ENCODE measurements at places on chromosomes 13 and 19.

GRCh38 chr19:56145698-56146097 lies 4.6 kb downstream of the ZNF444 start:
- DNase-seq, result no peak

- no peak for DNase-seq
Observed at GRCh38 chr13:47959468-47960247, 41.4 kb downstream of the SUCLA2 start.

DNA sequence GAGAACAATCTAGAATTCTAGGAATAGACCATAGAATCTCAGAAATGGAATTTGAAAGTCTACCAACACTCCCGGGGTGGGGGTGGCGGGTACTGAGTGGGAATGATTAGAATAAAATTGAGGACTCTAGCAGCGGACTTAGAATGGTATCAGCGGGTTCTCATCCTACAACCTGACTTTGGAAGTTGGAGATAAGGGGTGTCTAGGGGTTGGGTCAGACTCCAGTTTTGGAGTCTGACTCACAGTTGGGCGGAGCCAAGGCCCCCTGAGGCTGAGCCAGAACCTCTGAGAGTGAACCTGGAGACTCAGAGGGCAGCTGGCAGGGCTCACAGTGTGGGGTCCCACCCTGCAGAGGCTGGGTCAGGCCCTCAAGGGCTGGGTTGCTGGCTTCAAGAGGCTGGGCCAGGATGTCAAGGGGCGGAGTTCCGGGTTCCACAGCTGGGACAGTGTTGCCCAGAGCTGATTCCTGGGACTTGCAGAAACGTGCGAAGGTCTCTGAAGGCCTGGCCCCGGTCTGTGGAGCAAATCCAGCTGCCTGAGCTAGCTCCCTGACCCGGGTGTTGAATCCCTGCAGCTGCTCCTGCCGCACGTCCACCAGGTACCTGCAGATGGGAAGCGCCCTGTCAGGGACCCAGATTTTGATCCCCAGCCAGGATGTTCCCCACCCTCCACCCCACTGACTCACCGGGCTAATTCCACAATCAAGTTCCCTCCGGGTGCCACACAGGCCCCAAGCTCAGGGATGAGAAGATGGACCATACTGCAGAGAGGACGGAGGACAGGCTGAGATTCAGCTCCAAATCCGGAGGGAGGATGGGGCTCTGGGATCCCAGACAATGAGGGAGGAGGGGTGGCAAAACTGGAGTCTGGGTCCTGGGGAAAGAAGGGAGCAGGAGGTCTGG lies 1.6 kb upstream of the TNNI3 start:
- DNase-seq, result no peak

- no peak for DNase-seq
Observed at GRCh38 chr13:40665126-40666044, 1.1 kb downstream of the FOXO1 start.

DNA sequence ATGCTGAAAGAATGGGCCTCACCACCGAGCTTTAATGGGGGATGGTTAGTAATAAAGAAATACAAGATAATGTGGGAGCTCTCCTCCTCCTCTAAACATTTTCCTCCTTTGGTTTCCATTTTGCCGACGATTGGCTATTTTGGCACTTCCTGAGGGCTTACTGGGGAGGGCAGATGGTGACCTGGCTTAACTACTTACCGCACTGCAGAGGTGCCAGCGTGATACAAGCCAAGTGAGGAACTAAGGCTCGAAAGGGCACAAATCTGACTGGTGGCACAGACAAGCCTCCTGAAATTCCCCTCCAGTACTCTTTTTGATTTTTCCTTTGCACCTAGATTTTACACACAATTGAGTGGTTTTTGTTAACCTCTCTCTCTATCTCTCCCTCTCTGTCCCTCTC lies 53.3 kb upstream of the RAP2A start:
- no peak for DNase-seq

DNA sequence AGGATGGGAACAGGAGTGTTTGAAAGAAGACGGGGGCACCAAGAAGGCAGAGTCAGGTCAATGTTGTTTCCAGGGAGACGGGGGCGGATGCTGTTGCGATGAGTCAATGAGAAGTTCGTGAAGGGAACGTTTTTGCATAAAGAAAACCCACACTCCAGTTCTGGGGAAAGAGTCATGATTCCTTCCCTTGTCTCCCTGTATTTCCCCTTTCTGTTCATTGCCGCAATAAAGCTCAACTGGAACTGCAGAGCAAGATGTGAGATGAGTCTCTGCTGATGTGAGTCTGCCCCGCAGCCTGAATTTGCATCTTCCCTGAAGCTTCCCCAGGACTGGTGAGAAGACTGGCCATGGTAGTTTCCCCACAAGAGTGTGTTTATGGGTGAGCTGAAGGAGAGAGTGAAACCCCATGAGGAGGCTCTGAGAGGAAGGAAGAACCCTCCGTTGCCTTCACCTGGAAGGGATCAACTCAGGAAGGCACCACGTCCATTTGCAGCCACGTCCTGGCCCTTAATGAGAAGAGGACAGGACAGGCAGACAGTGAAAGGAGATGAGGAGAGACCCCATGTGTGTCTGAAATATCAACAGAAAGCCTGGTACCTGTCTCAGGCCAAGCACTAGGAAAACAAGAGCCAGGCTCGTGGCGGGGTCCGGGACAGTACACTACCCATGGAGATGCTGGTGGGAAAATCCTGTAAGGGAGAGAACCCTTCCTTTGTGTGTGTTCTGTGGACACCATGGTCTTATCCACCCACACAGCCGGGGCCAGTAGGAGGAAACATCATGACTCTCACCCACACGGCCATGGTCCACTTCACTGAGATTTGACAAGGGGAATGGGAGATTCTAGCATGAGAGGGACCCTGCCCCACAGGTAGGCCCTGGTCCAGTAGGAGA lies 13.7 kb downstream of the LILRA1 start:
- no peak for DNase-seq

DNA sequence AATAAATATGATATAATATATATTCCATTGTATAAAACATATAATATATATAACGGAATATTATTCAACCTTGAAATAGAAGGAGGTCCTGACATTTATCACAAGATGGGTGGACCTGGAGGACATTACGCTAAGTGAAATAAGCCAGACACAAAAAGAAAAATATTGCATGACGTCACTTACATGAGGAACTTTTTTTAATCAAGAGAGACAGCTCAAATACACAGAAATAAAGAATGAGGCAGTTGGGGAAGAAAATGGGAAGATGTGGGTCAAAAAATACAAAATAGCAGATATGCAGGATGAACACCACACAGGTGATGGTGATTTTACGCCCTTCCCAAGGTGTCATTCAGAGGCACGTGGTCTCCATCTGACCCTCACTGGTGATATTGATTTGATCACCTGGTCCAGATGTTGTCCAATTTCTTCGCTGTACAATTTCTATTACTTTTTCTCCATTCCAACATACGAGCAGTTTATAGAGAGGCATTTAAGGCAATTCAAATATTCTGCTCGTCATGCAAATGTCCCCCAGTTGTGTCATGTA lies 513 bp upstream of the ZNF317 start:
- DNase-seq, result no peak

GRCh38 chr13:49113526-49114286 lies 106.4 kb upstream of the MLNR start:
- DNase-seq, result no peak

DNA sequence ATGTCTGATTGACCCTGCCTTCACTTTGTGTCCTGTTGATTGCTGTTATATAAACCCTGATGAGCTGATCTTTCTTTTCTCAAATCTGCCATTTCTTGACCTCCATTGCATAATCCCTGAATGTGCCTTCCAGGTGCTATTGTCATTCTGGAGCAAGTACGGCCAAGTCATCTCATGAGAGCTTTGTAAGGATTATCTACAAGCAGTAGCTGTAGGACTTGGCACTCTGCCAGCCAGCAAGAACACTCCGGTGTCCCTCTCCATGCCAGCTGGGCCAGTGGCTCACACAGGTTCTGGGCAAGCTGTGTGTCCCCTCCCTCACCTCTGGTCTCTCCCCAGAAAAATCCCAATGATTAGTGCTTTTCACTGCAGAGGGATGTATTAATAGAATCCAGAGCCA lies 348.1 kb downstream of the FOXO1 start:
- peak; percentile 78 for DNase-seq

DNA sequence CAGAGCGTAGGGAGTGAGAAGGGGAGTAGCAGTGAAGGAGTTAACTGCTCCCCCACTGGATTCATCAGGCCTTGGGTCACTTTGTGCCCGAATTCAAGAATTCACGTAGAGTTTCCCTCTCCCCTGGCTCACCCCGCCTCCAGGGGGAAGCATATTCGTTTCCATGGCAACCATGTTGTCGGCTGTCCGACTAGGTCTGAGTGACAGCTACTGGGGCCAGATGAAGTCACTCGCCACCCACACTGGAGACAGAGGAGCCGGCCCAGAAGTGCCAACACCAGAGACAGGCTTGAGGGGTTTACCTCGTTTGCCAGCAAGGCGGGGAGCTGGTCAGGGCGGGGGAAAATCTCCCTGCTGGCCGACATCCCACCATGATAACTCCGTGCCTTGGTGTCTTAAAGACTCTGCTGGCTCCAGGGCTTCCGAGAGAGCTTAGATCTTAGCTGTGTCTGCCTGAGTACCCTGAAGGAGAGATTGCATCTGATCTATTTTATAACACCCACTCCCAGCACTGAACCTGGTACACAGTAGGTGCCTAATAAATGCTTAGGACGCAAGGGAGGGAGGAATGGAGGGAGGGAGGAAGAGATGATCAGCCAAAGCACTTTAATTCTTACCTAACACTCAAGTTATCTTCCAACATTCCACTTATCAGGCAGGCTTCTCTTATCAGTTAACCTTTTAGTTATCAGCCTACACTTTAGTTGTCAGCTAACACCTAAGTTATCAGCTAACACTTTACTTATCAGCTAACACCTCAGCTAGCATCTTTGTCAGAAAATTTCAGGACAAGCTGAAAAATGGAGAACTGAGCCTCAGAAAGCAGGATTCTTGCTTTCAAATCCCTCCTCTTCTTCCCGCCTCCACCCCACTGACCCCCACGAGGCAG lies 57.2 kb upstream of the ZNRF4 start:
- DNase-seq, result no peak

GRCh38 chr13:94967183-94968039 lies 255.1 kb upstream of the SOX21 start:
- no peak for DNase-seq

- DNase-seq, result no peak
Observed at GRCh38 chr19:38417544-38418506, 8.2 kb downstream of the RASGRP4 start.

GRCh38 chr19:45643024-45643926 lies 4.1 kb upstream of the EML2 start:
- DNase-seq, result peak; percentile 65

DNA sequence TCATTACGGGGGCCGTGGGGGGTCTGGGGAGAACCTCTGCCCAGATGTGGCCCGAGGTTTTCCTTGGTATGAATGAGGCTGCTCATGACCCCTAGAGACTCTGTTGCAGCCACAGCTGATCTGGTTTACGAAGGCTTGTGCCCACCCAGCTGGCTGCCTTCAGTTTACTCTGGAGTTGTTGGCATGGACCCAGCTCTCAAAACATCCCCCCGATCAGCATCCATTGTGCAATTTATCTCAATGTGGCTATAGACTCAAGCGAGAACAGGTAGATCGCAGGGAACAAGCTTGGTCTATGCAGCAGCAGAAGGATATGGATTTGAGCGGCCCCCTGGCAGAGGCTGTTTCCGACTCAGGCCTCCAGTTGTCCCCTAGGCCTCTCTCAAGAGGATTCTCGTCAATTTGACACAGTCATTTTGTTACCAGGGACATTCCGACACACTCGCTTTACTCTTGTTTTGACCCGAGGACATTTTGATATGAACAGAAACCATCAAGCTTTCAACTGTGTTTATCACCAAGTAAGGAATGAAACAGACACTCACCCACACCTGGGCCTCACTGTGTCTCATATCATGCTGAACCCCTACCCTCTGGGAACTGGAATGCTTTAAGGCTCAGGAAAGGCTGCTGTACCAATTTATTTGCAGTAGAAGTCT lies 161.5 kb downstream of the KATNAL1 start:
- DNase-seq, result no peak

All from NCI-H524 treated with DMSO at 0.1 percent for 48 hours (cell line).